Activated CD4-positive, CD25-positive, alpha-beta regulatory T cell treated with anti-CD3 and anti-CD28 coated beads, Interleukin-2, amount 50 U/mL, for 16 hours (primary cell): ENCODE measurements at places on chromosomes 2 and 18.

GRCh38 chr2:6312367-6312766 is 553.3 kb downstream of the CMPK2 start:
- no peak for DNase-seq

DNA sequence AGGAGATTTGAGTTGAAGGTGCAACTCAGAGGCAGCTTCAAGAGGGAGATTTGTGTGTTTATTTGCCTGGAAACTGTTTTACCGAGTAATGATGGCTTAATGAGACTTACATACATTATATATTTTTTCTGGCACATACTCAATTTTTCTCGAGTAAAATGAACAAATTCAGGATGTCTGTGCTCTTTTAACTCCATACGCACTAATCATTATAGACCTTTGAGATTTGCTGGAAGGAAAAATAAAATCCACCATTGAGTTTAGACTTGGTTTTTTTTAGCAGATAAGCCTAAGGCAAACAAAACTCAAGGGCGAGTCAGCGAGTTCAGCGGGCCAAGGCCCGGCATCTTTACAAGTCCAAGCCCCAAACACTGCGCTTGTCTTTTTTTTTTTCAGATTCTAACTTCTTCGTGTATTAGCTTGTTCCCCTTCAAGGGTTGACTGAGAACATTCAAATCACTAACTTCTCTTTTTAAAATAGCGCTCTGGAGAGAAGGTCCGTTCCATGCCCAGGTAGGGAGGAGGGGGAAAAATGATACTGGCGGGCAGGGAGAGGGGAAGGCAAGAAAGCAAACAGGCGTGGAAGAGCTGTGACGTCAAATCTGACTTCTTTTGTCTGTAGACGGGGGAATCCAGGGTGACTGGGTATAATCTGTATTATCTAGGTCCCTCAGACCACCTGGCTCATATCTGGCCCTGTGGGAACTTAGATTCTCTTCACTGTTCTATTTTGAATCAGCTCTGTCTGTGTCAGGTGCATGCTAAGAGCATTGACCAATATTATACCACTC is 72.7 kb upstream of the MAP3K20 start:
- DNase-seq: no peak

GRCh38 chr2:105842555-105842954 is 97.8 kb downstream of the NCK2 start:
- no peak for DNase-seq

GRCh38 chr18:32975163-32975436 is 202.3 kb upstream of the KLHL14 start:
- no peak for DNase-seq

DNA sequence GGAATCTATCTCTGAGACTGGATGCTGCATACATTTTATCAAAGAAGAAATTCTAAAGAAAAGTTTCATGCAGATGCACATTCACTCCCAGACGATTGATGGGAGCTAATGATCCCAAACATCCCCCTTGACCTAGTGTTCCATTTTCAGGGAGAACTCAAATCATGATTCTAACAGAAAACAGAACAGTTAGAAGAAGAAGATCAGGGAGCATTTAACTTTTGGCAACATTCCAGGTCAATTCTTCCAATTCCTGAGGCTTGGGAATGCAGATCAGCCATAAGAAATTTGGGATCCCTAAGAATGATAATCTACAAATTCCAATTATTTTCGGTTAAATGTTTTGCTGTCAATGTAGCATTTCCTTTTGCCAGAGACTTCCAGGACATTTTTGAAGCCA is 96.6 kb downstream of the CPO start:
- DNase-seq: no peak

DNA sequence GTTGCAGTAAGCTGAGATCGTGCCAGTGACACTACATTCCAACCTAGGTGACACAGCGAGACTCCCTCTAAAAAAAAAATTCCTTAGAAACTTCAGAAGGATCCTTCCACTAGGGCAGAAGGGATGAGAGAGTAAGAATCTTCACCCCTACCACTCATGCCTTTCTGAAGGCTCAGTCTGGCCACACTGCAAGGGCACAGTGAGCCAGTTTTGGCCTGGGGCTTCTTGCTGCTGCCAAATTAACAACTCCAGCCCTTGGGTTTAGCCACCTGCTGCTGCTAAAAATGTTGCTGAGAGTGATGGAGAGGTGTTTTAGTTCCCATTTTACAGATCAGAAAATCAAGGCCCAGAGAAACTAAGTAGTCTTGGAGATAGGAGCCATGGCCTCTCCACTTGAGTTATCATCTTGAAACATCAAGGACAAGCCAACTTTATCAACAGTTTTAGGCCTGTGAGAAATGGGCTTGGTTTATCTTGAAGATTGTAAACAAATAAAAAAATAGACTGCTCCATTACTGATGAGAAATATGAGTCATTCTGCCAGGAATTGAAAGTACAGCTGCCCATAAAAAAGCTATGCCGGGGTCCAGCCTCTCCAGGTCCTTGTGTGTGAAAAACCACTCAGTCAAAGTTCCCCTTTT is 31.9 kb upstream of the CASP8 start:
- DNase-seq: no peak

DNA sequence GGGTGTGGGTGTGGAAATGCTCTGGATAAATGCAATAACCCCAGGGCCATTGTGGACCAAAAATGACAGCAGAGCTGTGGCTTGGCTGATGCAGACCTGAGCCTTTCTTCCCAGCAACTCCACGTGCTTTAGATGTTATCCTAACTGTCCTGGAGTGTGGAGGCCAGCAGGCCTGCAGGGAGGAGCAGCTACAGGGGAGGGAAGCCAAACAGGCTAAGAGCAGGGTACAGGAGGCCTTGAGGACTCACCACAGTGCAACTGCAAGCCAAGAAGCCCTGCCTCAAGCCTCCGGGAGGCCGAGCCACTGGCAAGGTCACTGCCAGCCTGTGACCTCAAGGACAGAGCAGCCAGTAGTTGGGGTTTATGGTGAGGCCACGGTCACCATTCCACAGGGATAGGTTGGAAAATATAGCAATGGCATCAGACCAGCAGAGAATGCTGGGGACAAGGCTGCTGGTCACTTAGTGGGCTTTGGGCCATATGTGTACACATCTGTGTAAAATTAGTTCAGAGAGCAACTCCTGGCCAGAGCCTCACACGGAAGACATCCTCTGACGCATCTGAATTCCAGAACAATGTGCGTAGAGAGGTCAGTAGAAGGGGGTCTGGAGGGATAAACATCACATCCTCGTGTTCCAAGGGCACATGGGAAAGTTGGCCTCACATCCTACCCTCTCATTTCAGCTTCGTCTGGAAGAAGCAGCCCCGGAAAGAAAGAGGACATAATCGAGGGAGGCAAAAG is 76.2 kb upstream of the UPP2 start:
- DNase-seq: no peak

GRCh38 chr2:45191976-45192375 is 182.7 kb upstream of the SIX2 start:
- DNase-seq: no peak

DNA sequence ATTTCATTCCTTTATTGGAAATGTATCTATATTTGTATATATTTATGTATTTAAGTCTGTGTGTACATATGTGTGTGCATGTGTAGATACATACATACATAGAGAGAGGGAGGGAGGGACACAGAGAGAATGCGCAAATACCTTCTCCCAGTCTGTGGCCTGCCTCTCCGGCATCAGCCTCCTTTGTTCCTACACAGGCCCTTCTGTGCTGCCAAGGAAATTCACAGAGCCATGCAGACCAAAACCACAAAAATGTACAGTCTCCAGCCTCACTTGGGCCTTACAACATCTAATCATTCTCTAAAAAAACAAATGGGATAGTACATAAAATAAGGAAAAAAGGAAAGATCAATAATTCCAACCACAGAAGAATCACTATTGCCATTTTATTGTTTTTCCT is 8.8 kb upstream of the CRACDL start:
- DNase-seq: no peak

GRCh38 chr18:56330366-56331110 is 307.9 kb downstream of the TXNL1 start:
- DNase-seq: no peak

GRCh38 chr2:28021898-28022297 is 131.4 kb downstream of the BABAM2 start:
- DNase-seq: no peak

- DNase-seq: no peak
Observed at GRCh38 chr2:163934131-163934530, 198.3 kb upstream of the FIGN start.

DNA sequence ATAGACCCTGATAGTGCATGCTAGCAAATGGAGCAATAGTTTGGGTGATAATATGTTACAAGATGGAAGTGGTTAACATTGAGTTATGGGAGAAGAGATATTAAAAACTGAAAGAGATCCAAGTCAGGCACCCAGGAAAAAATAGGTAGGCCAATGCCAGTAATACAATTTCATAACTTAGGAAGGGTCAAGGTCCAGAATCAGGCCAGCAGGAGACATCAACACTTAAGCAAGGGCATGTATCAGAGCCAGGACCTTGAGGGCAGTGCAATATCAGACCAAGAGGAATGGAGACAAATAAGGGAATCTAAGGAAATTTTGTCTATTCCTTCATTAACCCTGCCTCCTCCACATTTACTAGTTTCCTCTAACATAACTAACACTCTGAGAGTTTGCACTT is 124.1 kb upstream of the NYAP2 start:
- no peak for DNase-seq

GRCh38 chr2:184689638-184690037 is 91.3 kb downstream of the ZNF804A start:
- DNase-seq: no peak

GRCh38 chr2:188364033-188364630 is 72.5 kb downstream of the GULP1 start:
- no peak for DNase-seq

- DNase-seq: no peak
Observed at GRCh38 chr2:158539176-158540005, 82.6 kb downstream of the PKP4 start.

DNA sequence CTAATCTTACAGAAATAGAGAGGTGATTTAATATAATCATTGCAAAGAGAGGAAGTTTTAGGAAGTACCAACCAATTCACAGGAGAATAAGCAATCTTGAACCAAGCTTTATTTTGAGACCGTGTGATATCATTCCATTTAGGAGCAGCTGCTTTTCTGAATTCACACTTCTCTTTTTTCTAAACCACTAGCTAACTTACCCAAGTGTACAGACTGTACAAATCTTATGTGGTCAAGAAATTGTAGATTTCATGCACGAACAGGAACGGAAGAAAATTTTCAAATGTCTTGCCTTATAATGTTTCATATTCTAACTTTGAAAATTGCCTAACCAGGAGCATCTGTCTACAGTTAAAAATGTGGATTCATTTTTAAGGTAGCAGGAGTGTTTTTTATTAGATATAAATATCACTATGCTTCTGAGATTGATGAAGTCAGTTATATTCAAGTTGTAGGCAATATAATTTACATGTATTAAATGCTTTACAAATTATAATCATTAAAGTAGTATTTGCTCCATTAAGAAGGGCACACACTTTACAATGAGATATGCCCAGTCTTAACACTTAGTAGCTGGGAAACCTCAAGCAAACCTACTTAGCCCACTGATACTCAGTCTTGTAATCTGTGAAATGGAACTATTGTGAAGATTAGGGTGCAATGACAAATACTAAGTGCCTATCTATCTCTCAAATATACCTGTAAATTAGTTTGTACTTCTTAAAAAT is 302.2 kb upstream of the STON1 start:
- DNase-seq: no peak

- no peak for DNase-seq
Observed at GRCh38 chr2:239853121-239853520, 172.0 kb downstream of the NDUFA10 start.

- DNase-seq: no peak
Observed at GRCh38 chr18:11119959-11120587, 29.3 kb downstream of the PIEZO2 start.

DNA sequence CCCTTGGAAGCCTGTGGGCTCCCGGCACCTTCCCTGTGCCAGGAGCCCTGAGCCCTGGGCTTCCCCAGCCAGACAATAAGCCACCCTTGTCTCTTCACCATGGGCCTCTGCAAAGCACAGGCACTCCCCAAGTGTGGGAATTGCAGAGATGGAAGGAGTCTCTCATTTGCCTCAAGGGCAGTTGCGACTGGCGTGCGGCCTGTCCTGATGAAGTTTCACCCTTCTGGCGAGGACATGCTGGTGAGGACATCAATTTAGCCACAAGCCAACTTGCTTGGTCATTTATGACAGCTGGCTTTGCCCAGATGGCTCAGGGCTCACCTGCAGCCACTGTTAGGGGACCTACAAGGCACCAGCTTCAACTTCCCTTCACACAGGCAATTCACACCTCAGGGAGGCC is 180.2 kb downstream of the ANAPC1 start:
- no peak for DNase-seq

DNA sequence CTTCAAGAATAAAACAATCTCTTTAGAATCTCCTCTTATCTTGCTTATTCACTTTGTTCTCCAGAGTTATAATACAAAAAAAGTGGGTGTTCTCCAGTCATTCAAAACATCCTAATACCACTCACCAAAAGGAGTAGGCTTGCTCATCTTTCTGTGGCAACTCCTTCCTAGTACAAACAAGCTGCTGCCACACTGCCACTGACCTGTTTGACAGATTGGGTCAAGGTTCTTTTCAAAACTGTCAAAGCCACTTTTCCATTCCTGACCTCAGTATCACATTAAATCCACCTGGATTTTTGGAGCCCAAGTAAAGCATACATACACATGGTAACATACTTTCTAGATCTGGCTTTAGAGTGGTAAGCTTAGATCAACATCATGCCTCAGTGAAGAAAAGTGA is 59.8 kb downstream of the SLC25A12 start:
- no peak for DNase-seq

- no peak for DNase-seq
Observed at GRCh38 chr2:30664761-30665358, 142.4 kb downstream of the CAPN13 start.

DNA sequence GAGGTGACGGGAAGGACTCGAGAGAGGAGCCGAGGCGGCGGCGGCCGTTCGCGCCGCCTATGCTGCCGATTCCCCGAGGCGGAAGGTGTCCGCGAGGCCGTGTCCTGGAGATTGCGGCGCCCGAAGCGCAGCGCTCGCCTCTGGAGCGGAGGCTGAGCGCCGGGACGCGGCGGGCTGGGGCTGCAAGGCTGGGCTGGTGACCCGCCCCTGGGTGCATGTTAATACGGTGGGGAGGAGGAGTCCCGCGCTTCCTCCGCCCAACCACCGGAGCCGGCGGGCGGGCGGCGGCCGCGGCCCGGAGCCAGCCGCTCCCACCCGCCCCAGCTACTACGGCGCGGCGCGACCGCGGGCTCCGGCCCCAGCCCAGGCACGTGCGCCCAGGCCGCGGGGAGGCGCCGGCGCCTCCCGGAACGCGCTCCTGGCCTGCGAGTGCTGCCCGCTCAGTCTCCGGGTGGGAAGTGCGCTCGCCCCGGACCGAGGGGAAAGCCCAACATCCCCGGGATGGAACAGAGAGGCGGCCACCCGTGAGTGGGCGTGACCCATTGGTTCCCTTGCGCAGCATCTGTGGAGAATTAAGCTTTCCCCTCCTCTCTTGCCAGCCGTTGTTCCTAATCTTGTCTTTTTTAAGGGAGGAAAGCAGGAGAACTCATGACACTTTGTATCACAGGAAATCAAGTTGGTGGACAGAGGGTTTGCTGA is at the start of gene DLGAP1:
DLGAP1 (minus strand) TSS at position 195 of the 699 bp plus-strand sequence.
- no peak for DNase-seq

DNA sequence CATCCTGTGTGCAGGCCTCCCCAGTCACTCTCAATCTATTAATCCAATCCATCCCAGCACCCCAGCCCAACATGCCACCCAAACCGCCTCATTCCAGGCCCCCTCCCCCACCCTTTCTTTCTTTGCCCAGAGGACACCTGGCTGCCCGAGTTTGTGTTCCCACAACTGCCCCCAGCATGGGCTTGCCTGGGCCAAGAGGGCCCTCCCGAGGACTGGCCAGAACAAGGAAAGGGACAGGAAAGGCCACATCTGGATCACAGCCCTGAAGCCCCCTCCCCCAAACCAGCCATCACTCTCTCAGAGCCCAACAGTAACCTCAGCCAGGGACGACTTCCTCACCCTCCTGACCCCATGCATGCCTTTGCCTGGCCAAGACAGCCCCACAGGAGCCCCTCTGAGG is 1.2 kb downstream of the TNS1 start:
- no peak for DNase-seq
